ENCODE measurements at places on chromosomes 3 and 15.

GRCh38 chr3:44529927-44530326, 25.1 kb upstream of the ZKSCAN7 start:
- peak; percentile 5 for DNase-seq

- peak; percentile 92 for DNase-seq
Observed at GRCh38 chr15:100341750-100342560, at the start of gene ADAMTS17. Gene ADAMTS17 (minus strand): TSS chr15:100341975. CDS start chr15:100341899, 76 bp downstream.

GRCh38 chr15:67853454-67853853, 13.6 kb upstream of the RNU6-1 start:
- DNase-seq, result no peak

DNA sequence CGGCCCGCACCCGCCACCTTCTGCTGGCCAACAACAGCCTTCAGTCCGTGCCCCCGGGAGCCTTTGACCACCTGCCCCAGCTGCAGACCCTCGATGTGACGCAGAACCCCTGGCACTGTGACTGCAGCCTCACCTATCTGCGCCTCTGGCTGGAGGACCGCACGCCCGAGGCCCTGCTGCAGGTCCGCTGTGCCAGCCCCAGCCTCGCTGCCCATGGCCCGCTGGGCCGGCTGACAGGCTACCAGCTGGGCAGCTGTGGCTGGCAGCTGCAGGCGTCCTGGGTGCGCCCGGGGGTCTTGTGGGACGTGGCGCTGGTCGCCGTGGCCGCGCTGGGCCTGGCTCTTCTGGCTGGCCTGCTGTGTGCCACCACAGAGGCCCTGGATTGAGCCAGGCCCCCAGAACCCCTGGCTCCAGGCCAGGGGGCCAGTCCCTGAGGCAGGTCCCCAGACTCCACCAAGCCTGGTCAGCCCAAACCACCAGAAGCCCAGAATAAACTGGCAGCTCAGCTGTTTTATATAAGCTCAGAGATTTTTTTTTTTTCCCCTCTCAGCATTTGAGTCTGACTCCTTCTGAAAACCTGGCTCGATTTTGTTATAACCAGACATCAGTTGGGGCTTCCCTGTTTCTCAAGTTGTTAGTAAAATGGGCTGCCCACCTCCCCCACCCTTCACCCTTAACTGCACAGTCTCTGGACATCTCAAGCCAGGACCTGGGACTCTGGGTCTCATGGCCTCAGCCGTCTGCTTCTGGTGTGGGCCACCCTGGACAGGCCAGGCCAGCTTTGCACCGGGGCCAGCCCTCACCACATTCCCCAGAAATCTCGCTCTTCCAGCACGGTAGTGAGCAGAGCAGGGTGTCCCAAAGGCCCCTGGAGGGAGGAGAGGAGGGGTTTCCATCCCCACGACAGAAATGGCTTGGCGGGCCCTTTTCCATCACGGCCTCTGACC, 1.6 kb downstream of the GP9 start:
- no peak for DNase-seq

GRCh38 chr3:192260116-192261010, 467.0 kb downstream of the FGF12 start:
- no peak for DNase-seq

DNA sequence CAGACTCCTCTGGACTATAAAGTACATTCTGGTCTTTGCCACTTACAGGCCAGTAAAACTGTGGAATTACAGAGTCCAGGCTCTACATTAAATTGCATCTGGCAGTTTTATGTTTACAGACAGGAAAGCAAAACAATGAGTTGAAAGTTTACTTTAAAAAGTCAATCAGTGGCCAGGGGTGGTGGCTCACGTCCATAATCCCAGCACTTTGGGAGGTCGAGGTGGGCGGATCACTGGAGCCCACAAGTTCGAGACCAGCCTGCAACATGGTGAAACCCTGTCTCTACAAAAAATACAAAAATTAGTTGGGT, 53.8 kb downstream of the TM4SF4 start:
- no peak for DNase-seq

- no peak for DNase-seq
Observed at GRCh38 chr3:105801397-105801796, 67.4 kb downstream of the CBLB start.

DNA sequence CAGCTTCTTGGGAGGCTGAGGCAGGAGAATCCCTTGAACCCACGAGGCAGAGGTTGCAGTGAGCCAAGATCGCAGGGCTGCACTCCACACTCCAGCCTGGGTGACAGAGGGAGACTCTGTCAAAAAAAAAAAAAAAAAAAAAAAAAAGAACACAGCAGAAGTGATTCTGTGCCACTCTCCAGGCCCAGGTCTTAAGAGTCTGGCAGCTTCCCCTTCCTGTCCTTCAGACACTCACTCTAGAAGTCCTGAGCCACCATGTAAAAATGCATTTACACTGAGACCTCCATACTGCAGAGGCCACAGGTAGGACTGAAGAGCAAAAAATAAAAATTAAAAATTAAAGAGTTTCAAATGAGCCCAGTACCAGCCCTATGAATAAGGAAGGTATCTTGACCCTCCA, 11.8 kb upstream of the CDV3 start:
- DNase-seq, result no peak

DNA sequence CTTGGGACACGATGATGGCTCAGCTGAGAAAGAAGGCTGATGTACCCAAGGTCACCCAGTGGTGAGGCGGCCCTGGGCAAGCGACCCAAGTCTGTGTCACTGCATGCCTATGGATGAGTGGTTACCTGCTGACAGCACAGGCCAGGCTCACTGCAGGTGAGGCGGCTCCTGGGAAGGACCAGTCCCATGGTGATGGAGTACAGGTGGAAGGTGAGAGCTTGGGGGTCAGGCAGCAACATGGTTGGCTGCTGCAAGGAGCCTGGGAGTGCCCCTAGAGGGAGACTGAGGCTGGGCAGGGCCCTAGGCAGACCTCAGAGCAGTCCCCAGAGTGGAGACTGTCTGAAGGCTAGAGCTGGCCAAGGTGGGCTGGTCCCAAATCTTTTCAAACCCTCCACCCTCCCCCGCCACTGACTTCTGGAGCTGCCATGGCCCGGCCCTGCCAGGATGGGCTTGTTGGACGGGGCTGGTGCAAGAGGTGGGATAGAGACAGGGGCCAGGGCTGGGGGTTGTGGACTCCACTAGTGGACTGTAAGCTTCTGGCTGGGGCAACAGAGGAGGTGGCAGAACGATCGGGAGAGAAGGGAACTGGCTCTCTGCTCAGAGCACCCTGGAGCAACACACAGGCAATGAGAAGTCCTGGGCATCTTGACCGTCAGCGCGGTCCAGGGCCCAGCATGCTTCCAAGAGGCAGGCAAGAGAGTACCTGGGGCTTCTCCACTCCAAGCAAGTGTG, 72.5 kb upstream of the SLC6A11 start:
- DNase-seq, result no peak

- no peak for DNase-seq
Observed at GRCh38 chr3:6439226-6439625, 421.7 kb upstream of the GRM7 start.

GRCh38 chr3:42701371-42702065, 1.1 kb downstream of the HHATL start:
- DNase-seq, result peak; percentile 49

DNA sequence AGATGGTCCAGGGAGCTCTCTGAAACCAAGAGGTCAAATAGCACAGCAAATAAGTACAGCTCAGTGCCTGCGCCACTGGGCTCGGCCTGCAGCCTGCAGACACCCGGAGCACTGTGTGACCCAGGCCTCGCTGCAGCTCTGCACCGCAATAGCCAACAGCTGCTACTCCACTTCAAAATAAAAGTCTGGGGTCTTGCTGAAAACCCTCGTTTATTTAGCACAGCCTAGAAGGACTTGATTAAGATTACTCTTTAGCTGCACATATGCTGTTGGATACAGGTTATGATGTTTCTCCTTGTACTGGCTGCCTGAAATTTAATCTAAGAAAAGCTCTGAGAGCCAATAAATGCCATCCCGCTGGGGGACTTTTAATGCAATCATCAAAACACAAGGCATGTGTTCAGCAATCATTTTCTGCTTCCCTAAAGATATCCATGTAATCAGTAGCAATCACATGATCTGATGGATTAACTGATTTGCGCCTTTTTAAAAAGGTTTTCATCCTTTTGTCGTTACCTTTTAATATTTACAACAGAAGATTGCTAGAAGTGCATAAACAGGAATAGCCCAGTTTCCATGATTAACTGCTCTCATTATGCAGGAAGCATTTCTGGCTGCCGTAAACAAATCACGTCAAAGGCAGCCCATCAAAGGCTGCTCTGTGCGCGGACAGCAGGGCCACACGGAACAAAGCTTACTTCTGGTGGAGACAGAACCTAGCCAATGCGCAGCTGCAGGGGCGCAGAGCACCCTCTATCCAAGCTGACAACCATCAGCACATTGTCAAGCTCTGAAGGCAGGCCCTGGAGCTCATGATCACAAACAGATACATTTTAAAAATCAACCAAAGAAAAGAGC, 58.8 kb downstream of the CLASP2 start:
- DNase-seq, result peak; percentile 93

- no peak for DNase-seq
Observed at GRCh38 chr15:66131200-66131599, 122.3 kb downstream of the MEGF11 start.

Measured in cerebellar cortex (tissue), 1 donor.